Epithelial cell of proximal tubule (primary cell): ENCODE measurements at places on chromosomes 2 and 18. TPM values are rescaled to one million over a fixed set of nuclear protein-coding genes. Genes with fewer than 3 reads are reported as not detected.
A peak's percentile ranks its signal among the peaks of the same experiment; 100 is the strongest.

DNA sequence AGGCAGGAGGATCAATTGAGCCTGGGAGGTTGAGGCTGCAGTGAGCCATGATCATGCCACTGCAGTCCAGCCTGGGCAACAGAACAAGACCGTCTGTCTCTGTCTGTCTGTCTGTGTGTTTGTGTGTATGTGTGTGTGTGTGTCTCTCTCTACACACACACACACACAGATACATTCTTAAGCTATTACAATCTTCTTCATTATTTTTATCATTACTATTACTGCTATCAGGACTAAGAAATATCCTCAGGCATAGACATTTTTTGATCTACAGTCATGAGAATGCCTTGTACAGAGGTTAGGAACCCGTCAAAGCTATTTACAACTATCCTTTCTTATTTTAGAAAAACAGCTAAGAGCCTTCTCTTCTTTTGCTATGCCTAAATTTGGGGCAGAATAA, 207.4 kb downstream of the NEDD4L start:
- DNase-seq: no peak

GRCh38 chr2:160252278-160252887, 52.3 kb upstream of the ITGB6 start:
- no peak for DNase-seq

- DNase-seq: no peak
Observed at GRCh38 chr18:60883587-60883986, 449.6 kb upstream of the CDH20 start.

- DNase-seq: peak; percentile 90
Observed at GRCh38 chr18:45802814-45803492, 22.5 kb upstream of the SIGLEC15 start.

DNA sequence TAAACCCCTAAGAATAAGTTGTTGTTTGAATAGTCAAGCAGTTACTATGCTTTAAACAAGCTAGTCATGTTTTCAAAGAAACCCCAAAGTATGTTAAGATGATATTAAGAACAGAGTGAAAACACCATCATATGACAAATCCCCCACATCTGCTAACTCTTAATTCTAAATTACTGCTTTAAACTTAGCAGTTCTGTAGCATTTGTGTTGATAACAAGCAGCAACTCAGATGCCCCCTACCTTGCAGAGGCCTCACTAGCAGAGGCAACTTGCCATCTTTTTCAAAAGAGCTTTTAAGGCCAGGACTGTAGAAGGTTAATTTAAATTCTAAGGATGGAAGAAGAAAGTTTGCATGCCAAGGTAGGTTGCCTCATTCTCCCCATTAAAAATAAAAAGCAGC, 376.2 kb downstream of the SETBP1 start:
- DNase-seq: no peak

DNA sequence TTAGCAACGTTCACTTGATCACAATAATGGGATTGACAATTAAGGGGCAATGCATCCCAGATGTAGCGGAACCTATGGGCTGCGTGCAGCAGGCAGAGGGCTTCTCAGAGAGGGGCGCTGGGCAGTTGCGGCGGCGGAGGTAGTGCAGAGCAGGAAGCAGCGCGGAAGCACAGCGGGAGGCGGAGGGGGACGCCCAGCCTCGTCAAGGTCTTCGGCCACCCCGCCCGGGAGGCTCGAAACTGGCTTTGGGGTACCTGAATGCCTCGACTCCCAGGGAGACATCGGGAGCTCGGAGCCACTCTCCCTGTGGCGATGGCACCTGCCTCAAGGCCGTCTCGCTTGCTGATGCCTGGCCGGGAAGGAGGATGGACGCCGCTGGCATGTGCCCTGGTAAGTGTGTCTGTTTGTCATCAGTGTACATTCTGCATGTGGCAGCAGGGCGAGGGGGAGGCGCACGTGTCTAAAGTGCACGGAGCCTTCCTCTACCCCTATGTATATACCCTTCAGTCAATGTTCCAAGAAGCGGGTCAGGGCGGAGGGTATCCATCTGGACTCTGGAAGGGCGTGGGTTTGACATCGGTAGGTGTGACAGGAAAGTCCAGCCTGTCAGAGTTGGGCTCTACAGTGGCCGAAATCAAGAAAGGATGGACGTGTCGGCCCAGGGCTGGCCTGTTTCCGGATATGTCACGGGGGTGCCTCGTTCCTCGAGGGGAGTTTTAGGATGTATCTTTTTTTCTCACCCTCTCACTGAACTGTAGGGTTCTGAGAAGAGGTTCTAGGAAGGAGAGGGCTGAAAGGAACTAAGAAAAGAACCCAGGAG, 7.5 kb upstream of the SP9 start:
- no peak for DNase-seq

DNA sequence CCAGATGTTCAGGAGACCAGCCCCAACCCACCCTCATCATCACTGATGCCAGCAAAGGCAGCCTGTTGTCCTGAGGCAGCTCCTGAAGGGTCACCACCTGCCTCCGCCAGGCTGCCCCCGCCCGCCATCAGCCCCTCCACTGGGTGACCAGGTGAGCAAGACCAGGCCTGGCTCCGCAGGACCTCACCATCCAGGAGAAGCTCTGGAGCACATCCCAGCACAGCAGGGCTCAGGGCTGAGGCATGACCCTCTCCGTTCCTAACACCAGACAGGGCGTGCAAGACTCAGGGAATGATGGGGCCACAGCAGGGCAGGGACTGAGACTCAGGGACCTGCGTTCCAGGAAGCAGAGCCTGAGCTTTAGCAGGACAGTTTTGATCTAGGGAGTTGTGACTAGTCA, 218.8 kb upstream of the RAB6C start:
- no peak for DNase-seq

DNA sequence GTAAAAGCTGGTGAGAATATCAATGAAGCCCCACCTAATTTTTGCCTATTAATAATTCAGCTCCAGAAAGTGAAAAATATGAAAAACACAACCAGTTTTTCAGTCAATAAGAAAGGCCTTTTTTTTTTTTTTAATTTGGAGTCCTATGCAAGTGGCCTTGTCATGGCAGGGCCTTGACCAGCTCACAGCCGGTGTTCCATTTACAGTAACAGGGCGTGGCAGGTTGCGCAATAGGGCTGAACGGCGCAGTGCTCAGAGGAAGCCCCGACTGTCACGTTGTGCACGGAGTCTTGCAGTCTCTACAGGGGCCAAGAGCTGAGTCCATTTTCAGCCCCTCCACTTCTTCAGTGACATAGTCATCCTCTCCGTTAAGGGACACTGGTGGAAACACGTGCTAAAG, 184.1 kb upstream of the FN1 start:
- DNase-seq: no peak

DNA sequence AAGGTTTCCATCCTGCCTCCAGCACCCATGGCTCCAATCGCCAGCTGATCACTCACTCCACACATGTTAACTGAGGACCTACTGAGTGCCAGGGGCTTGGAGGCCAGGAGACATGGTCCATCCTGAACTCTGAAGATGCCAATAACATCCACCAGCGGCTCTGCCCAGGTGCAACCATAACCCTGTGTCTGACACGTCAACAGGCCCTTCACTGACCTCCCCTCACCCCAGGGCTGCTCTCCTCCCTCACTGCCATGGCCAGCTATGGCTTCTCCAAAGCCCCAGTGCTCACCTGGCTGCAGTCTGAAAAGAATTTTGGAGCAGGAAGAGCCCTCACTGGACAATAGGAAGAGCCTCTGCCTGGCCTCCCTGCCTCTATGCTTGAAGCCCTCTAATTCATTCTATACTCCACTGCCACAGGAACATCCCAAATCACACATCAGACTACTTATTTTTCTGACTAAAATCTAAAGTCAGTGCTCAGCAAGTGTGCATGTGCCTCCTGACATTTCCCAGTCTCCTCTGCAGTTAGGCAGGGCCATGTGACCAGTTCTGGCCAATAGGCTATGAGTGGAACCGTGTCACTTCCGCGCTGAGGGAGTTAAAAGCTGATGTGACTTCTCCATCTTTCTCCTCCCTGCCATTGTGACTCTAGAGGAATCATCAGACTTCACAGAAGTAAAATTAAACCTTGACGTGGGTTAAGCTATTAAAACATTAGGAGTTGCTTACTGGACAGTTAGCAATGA, 37.2 kb downstream of the ZBTB7C start:
- DNase-seq: no peak

GRCh38 chr2:40105593-40105992, 326.5 kb upstream of the THUMPD2 start:
- DNase-seq: no peak

DNA sequence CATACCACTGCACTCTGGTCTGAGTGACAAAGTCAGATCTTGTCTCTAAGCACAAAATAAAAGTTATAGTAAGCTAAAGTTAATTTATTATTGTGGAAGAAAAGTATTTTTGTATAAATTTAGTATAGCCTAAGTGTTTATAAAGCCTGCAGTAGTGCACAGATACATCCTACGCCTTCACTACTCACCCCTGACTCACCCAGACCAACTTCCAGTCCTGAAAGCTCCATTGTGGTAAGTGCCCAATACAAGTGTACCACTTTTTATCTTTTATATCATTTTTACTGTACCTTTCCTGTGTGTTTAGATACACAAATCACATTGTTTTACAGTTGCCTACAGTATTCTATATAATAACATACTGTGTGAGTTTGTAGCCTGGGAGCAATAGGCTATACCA, 57.5 kb downstream of the UBE2E3 start:
- DNase-seq: no peak

- no peak for DNase-seq
Observed at GRCh38 chr2:204255071-204255470, 290.2 kb upstream of the PARD3B start.

DNA sequence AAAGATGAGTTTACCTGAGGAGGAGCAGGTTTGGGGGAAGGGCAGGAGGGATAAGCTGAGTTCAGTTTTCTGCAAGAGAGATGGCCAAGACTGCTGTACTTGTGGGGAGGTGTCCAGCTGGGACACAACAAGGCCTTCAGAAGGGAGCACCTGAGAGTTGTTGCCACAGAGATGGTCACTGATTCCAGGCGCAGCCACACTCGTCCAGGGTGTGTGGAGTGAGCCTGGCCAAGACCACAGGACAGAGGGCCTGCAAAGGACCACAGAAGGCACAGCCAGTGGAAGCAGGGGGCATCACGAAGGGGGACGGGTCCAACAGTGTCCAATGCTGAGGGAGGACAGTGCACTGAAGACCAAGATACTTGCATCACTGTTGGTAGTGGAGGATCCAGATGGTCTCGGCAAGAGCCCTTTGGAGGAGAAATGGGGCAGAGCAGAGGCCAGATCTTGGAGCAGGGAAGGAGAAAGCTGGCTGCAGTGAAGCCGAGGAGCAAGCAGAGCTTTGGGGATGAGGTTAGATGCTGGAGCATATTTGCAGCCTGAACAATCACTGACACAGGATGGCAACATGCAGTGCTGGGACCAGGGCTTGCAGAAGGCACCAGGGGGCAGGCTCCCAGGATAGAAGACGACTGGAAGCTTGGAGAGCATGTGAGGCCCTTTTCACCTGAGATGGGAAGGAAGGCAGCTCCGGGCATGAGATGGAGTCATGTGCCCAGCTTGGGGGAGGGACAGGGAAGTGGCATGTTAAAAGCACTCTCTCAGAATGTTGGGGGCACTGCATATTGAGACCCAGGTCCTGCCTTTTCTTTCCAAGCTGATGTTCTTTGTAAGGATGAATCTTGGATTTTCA, 214.0 kb downstream of the CYP26B1 start:
- no peak for DNase-seq

- DNase-seq: no peak
Observed at GRCh38 chr2:84674586-84674985, 158.3 kb downstream of the DNAH6 start.

DNA sequence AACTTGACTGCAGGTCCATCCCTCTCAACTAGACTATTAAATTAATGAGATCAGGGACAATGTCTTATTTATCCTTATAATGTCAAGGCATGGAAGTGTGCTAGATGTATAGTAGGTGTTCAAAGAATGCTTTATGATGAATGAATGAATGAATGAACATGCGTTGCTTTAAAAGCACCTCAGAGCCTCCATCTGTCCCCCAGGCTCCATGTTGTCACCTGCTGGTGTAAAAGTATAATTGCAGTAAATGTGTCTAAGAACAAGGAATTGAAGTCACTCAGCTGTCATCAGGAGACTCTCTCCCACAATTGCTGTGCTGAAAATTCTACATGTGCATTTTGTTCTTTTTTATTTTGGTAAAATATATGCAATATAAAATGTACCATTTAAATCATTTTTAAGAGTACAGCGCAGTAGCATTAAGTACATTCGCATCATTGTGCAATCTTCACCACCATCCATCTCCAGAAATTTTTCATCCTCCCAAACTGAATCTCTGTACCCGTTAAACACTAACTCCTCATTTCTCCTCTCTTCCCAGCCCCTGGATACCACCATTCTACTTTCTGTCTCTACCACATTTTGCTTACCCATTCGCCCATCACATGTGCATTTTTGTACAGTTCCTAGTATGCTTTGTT, 52.6 kb downstream of the GNAL start:
- DNase-seq: no peak

DNA sequence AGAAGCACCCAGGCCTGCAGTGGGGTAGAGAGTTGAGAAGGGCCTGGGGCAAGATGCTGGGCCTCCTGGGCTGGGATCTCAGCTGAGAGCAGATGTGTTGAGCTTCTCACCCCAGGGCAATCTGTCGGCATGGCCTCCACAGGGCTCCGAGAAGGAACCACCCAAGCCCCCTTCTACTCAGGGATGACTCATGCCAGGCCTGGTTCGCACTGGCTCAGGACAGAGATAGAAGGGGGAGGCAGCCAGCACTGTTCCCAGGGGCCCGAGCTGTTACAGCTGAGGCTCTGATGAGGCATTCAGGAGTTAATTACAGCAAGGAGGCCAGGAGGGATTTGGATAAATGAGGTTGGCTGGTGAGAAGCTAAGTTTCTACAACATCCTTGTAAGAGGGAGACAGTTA, 62.5 kb downstream of the CENPO start:
- no peak for DNase-seq

GRCh38 chr18:61502472-61502871, 169.2 kb downstream of the CDH20 start:
- DNase-seq: peak; percentile 2

GRCh38 chr2:105447476-105447875, 48.6 kb upstream of the FHL2 start:
- no peak for DNase-seq

DNA sequence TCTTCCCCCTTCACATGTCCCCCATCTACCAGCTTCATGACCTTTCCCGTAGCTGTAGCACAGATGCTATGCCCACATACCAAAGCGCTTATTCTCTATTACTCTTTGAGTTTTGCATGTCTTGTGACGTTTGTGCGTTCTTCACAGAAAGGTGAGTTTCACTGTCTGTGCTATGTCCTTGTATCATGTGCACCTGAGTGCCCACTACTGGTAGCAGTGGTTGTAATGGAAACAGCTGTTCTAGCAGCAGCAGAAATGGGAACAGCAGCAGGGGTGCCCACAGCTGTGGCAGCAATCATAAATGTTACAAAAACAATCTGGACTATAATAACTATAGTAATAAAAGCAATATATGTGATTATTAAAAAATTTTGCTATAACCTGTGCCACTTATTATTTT, 127.1 kb downstream of the STK39 start:
- DNase-seq: no peak

ZBTB7C gene
- under 0.01 and 0.17 TPM in 2 replicates for total RNA-seq

SIGLEC15 gene
- 9.4 and 13.5 TPM in 2 replicates for total RNA-seq

TFPI gene
- 99.7 and 144 TPM in 2 replicates for total RNA-seq

GREB1L gene
- total RNA-seq: 5.1 and 6.2 TPM in 2 replicates

SERPINB13 gene
- not detected in 2 replicates for total RNA-seq

DPYSL5 gene
- under 0.01 and 0.63 TPM in 2 replicates for total RNA-seq

AP1S3 gene
- 28.4 and 28.8 TPM in 2 replicates for total RNA-seq

RAPGEF4 gene
- total RNA-seq: 0.07 and 0.81 TPM in 2 replicates

FIGN gene
- 3.2 and 7.7 TPM in 2 replicates for total RNA-seq

GREB1 gene
- total RNA-seq: 0.07 and 0.12 TPM in 2 replicates
